ENCODE measurements at places on chromosomes 1 and 21.
A peak's percentile ranks its signal among the peaks of the same experiment; 100 is the strongest.

DNA sequence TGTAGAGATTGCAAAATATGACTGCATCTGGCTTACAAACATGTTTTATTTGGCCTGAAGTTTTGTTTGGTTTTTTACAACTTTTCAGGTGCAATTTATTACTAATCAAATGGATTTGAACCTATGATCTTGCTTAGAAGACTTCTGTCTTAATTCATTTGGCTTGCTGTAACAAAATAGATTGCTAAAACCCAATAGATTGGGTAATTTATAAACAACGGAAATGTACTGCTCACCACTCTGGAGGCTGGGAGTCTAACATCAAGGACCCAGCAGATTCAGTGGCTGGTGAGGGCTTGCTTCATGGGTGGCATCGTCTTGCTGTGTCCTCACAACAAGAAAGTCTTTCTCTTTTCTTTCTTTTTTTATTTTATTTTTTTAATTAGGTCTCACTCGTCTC is 72.9 kb downstream of the LBR start:
- no peak for DNase-seq

- DNase-seq, result no peak
Observed at GRCh38 chr1:162564762-162565218, 3.3 kb downstream of the UAP1 start.

DNA sequence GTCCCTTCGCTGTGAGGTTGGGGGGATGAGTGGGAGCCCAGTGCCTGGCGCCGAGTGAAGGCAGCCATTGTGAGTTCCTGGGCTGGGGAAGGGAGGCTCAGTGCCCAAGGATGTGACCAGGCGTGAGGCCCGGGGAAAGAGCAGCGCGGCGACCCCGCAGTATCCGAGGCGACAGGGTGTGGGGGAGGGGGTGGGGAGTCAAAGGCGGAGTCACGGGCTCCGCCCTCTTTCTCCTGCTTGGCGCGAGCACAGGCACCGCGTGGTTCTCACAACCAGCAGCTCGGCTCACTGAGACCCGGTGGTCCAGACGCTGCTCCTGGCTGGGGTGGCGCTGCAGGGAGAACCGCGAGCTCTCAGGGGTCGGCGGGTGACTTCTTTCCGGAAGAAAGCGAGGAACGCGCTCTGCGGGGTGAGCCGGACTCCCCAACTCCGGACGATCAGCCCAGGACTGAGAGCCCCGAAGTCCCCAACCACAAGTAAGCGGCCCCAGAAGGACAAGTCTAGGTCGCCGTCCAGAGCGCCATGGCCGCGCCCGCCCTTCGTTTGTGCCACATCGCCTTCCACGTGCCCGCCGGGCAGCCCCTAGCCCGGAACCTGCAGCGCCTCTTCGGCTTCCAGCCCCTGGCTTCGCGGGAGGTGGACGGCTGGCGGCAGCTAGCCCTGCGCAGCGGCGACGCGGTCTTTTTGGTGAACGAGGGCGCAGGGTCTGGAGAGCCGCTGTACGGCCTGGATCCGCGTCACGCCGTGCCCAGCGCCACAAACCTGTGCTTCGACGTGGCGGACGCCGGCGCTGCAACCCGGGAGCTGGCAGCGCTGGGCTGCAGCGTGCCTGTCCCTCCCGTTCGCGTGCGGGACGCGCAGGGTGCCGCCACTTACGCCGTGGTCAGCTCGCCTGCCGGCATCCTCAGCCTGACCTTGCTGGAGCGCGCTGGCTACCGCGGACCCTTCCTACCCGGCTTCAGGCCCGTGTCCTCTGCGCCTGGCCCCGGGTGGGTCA is at the start of gene HPDL:
Gene HPDL, plus strand, starts transcription at position 269 of the 997 bp plus-strand sequence. Its CDS starts 254 bp downstream, at position 523.
- peak; percentile 59 for DNase-seq

DNA sequence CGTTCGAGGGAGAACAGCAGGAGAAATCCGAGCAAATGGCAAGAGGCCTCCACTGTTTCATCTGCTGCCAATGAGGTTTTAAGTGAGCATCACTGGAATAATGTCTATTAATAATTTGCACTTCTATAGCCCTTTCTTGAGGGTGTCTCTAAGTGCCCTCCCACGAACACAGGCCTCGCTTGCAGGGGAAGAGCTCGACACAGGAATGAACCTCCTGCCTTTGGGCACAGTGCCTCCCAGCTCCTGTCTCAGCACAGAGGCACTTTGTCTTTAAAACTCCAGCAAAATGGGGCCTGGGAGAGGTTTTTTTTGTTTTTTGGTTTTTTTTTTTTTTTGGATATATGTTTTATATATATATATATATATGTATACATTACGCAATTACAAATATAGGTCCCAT is 56.6 kb downstream of the OLIG1 start:
- no peak for DNase-seq

DNA sequence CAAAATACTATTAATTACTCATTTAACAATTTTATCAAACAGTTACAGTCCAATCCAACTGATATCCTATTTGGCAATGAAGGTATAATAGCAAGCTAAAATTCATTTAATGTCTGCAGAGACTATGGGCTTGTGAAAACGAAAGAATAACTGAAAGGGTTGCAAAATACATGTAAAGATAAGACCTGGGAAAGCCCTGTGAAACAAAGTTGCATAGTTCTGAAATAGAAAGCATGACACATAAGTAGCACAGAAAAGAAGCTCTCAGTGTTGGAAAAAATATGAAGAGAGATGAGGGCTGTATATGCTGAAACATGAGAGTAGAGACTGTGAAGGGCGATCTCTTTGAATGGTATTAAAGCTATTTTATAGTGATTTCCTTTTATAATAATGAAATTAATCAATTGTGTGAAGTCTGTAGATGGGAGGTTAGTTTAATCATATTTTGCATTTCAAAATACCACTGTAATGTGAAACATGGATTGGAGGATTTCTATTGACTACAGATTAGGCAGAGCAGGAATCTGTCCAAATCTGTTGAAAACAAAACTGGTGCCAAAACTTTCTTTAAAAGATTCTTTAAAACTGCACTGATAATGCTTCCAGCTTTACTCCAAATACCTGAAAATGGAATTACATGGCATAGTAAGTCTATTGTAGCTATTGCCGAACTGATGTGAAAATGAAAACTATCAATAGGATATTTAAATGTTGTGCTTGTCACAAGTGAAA is 1518.9 kb upstream of the B3GALT2 start:
- no peak for DNase-seq

DNA sequence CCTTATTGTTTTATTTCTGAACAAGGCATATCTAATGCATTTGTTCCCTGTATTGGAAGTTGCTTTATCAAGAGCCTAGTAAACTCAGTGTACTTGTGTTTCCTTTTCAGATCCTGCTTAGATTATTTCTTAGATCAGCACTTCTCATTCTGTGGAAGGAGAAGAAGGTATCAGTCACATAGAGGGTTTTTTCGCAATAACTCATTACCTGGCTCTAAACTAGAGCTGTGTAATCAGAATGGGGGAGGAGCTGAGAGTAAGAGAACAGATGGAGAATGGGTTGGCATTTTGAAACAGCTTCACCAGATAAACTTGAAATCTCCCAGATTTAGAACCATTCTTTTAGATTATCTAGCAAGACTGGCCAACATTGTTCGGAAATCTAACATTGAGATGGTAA is 11.0 kb downstream of the AHCYL1 start:
- DNase-seq, result no peak

DNA sequence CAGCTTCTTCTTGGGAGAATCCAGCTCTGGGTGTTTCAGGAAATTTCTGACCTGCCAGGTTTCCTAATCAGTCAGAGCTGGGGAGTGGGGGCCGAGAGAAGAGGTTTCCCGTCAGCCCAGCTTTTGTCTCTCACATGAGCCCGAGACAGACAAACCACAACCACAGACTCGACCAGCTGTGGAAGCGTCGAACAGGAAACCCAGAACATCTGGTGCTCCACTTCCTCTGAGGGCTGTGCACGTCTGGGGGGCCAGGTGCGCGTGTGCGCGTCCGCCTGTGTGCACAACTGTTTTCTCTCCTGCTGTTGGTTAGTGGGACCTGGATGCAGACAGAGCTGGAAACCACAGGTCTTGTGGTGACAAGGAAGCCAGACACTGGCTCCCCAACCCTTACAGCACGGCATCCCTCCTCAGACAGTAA is 113.0 kb upstream of the SLC25A33 start:
- DNase-seq, result peak; percentile 49

GRCh38 chr1:21307663-21308305 is 17.5 kb upstream of the ECE1 start:
- no peak for DNase-seq

DNA sequence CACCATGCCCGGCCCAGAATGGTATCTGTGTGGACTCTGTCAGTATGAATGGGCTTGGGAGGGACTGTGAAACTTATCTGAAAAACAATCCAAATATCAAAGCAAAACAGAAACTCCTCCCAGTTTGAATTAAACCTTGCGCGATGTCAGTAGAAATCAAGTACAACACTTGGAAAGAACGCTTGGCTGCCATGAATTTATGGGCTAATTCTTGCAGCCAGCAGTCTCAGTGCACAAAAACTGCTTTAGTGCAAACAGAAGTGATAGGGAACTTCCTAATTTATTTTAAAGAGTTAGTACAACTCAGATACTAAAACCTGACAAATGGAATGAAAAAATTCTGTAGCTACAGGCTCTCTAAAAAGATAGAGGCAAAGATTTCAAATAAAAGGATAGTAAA is 8.5 kb downstream of the CLCA1 start:
- no peak for DNase-seq

DNA sequence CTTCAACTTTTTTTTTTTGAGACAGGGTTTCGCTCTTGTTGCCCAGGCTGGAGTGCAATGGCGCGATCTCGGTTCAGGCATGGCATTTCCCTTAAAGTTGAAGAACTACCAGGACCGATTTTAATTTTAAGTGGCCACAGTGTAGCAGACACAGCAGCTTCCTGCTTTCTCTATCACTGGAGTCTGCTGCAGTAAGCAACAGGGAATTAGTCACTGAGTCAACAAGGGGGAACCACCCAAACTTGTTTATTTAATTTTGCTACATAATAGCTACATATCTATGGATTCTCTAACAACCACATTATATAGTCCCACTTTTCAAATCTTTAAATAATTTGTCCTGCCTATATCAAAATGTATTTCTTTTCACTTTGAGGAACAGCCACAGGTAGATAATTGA is 12.5 kb upstream of the TNNI3K start:
- DNase-seq, result no peak

- DNase-seq, result no peak
Observed at GRCh38 chr1:22141554-22142314, 1.2 kb downstream of the WNT4 start.

DNA sequence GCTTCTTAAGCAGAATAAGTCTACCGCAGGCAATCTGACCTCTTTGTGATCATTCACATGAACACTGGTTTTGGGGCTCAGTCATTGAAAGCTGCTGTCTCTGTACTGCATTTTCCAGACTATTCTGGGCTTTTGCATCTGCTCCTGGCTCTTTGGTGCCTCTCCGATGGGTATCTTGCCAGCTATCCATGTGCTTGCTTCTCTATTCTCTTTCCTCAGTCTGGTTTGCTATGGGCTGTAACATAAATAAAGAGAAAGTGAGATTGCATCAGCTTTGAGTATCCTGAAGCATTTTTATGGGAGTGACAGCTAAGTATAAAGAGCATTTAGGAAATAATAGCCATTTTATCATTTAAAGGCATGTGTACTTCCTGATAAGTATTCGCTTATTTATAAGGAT is 70.7 kb downstream of the C1orf21 start:
- no peak for DNase-seq

DNA sequence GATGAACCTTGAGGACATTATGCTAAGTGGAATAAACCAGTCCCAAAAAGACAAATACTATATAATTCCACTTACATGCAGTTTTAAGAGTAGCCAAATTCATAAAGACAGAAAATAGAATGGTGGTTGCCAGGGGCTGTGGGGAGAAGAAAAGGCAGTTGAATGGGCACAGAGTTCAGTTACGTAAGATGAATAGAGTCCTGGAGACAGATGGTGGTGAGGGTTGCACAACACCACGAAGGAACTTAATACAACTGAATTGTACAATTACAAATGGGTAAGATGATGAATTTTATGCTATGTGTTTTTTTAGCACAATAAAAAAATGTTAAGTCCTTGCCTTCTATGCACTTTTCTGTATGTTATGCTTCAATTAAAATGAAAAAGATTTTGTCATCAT is 66.6 kb downstream of the CD34 start:
- no peak for DNase-seq

- no peak for DNase-seq
Observed at GRCh38 chr1:65341381-65341780, 32.0 kb downstream of the DNAJC6 start.

DNA sequence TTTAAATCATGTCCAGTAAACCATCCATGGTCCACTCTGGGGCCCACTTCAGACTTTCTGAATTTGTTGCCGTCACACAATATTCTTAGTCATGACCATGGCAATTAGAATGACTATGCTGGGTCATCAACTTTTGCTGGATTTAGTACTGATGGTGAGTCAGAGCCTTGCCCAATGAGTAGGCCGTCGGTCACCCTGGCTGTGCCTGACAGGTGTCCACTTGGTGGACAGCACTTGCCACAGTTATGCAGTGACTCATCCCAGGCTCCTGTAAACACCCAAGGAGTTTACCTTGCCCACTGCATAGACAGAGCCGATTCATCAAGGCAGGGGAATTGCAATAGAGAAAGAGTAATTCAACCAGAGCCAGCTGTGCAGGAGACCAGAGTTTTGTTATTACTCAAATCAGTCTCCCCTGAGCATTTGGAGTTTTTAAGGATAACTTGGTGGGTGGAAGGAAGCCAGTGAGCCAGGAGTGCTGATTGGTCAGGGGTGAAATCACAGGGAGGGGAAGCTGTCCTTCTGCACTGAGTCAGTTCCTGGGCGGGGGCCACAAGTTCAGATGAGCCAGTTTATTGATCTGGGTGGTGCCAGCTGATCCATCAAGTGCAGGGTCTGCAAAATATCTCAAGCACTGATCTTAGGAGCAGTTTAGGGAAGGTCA is 333.8 kb downstream of the PTPRU start:
- no peak for DNase-seq

- no peak for DNase-seq
Observed at GRCh38 chr1:222243902-222244301, 304.0 kb downstream of the HHIPL2 start.

GRCh38 chr1:167800251-167800650 is 78.5 kb downstream of the MPZL1 start:
- no peak for DNase-seq

DNA sequence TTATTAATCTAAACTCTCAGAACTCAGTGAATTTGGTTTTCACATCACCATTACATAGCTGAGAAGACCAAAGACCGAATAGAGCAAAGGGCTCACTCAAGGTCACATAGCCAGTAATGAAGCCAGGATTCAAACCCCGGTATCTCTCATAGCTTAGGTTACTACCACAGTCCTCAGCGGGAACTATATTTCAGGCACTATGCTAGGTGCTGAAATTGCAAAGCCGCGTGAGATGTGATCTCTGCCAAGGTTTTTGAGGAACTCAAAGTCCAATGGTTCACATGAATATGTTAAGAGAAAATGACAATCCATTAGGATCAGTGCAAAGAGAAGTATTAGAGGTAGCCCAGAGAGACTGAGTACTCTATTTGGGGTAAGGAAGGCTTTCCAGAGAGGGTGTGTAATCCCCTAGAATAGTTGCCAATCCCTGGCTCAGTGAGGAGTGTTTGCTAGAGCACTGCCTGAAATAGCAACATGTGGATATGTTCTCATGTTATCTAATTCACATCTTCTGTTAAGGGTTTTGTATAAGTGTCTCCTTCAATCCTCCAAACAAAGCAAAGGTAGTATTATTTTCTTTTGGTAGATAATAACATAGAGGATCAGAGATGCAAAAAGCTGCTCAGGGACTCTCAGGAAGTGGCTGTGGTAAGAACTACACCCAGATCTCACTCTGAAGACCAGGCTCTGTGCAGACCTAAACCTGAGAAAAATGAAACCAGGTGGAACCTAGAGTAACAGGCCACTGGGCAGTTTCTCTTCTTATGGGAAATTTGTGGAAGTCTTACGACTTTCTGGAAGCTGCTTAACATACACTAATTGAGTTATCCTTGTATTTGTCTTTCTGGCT is 93.1 kb upstream of the C8B start:
- no peak for DNase-seq

GRCh38 chr1:44270686-44271628 is 57.7 kb downstream of the DMAP1 start:
- no peak for DNase-seq

Measured in activated T-cell treated with anti-CD3 and anti-CD28 coated beads for 4 hours (primary cell).